ENCODE measurements at places on chromosomes 5 and 9. TPM values are rescaled to one million over a fixed set of nuclear protein-coding genes. Genes with fewer than 3 reads are reported as not detected.

- DNase-seq: no peak
These were observed 399.0 kb downstream of the CDH10 start for GRCh38 chr5:24245821-24246220.

- DNase-seq: no peak
These were observed 154.8 kb downstream of the SIL1 start for GRCh38 chr5:139043157-139043905.

DNA sequence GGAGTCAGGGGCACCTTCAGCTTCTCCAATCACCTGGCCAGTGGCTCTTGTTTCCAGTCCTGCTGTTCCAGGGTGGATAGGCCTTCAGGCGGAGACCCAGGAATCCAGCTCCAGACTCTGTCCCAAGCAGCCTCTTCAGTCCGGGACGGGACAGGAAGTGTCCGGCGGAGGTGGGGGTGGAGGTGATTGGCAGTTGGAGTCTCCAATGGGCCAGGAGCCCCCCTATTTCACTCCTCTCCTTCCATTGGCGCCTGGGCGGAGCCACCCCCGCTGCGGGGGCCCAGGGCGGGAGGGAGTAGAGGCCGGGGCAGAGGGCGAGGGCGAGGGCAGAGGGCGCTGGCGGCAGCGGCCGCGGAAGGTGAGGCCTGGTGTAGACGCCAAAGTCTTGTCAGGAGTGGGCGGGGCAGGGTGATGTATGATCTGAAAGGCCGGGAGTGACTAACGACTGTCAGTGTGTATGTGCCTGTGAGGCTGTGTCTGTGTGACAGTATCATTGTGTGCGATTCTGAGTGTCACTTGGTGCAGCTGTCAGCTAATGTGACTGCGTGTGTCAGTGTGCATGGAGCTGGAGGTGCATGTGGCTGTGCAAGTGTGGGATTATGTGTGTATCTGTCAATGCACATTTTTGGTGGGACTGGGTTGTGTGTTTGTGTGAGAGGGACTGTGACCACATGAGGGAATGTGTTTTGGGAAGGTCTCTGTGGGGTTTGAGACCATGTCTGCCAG is at the start of gene IL11RA:
Gene IL11RA (plus strand): TSS at position 310 of the 726 bp plus-strand sequence. CDS start 3,033 bp downstream, outside the sequence.
- peak; percentile 79 for DNase-seq

DNA sequence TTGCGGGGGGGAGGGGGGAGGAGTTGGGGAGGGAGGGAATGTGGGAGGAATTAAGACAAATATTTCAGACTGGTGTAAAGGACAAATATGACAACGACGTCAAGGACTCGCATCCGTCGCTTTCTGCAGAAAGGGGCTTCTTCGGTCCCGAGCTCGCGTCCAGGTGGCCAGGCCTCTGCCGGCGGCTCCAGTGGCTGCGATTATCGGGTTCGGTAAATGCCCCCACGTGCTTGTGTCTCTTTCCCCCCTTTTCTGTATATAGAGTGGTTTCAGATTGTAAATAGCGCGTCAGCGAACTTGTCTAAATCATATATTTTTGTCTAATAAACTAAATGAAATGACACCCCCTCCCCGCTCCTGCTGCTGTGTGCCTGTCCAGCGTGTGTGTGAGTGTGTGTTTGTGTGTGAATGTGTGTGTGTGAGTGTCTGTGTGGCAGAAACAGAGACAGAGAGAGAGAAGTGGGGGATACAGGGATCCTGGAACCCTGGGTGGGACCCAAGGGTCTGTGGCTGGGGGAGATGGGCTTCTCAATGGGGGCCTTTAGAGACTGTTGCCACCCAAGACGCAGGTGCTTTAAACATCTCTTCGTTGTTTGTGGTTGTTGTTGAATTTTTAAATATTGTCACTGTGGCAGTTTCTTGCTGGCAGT is 5.6 kb downstream of the IRX1 start:
- no peak for DNase-seq

DNA sequence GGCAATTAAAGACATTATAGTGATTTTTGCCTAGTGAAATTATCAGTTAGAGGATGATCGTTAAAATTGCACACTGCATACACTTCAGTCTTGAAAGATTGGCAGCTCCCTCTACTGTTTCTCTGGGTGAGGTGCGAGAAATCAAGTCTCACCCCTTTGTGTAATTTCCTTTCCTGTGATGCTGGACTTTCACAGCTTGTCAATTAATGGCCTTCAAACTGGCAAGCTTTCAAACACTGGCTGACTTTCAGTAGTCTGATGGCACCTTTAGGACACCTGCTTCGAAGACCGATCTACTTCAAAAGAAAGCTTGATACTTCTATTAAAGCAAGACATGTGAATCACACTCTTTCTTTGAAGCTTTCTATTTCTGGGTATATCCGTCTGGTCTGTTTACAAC is 706.7 kb upstream of the PTPRD start:
- DNase-seq: no peak

- no peak for DNase-seq
These were observed 77.5 kb downstream of the ZSWIM6 start for GRCh38 chr5:61409568-61409967.

The RECK gene
- polyA plus RNA-seq: 20.7 TPM

GRCh38 chr5:112232667-112233066 is 186.4 kb downstream of the EPB41L4A start:
- no peak for DNase-seq

DNA sequence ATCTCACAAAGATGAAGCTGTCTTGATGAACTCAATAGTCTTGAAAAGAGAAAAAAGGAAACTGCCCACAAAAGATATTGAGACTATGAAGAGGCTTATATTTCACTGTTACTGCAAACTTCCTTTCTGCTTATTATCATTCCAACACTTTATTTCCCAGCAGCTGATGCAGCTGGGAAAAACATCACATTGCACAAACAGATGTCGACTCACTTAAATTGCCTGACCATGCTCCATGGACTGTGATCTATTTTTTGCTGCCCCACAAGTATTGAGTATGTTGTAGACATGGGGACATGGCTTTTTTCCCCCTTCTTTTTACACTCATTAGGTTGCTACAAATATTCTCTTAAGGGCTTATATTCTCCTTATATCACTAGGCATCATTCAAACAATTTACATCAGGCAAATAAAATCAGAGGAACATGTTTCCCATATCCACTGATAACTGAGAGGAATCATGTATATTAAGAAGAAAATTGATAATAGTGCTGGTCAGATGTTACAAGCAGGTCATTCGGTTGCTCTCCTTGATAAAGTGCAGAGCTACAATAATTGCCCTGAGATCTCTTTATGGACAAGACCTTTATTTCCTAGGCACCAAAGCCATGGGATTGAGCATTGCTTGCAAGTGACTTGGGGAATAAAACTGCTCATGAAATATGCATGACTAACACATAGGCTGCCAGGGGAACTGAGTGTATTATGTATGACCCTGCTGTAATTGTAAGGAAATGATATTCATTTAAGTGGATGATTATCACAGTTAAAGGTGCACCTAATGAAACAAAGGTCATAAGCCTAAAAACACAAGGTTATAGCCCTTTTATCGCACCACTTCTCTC is 509.9 kb downstream of the ZNF608 start:
- no peak for DNase-seq

DNA sequence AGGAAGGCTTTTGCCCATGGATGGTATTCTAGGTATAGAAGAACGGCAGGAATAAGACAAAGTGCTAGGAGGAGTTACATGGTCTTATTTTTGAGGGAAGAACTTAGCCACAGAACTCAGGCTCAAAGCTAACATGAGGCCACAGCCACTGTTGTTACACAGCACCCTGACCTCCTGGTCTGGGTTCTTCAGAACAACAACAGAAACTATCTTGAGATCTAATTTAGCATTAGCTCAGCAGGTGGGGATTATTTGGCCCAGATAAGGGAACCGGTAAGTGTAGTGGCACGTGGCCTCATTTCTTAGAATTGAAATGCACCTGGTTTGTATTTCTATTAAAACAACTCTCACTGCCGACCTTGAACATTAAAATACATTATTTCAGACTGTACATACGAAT is 1168.7 kb upstream of the SEMA6A start:
- DNase-seq: no peak

DNA sequence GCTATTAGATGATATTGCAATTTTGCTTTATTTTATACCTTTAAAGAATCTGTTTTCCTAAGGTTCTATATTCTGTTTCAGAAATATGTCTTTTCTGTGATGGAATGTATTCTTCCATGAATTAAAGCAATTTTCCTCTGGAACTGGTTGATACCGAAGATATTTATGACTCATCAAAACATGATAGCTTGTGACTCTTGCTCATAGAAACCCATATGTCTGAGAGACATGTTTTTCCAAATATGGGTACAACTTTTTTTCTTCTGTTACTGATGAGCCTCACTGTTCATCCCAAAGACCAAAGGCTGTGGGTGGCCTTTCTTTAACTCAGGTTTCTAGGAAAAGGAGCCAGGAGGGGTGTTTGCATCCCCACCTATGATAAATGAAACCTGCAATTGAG is 126.1 kb upstream of the PAPPA start:
- DNase-seq: no peak

The FRRS1L gene
- 1.4 TPM for polyA plus RNA-seq

The PCDHGC3 gene
- polyA plus RNA-seq: 83.8 TPM

- no peak for DNase-seq
These were observed 105.2 kb downstream of the ST8SIA4 start for GRCh38 chr5:100797861-100798260.

DNA sequence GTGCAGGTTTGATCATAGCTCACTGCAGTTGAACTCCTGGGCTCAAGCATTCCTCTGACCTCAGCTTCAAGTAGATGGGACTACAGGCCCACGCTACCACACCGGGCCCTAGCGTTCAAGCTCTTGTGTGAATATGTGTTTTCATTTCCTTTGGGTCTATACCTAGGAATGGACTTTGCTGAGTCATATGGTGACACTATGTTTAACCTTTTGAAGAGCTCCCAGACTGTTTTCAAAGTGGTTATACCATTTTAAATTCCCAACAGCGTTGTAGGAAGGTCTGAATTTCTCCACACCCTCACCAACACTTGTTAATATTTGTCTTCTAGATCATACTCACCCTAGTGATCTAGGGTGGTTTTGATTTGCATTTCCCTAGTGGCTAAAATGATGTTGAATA is 33.5 kb downstream of the FAF2 start:
- no peak for DNase-seq

The LCN1 gene
- not detected for polyA plus RNA-seq

- no peak for DNase-seq
These were observed 1.2 kb upstream of the PHF2 start for GRCh38 chr9:93574900-93575795.

The CDH9 gene
- not detected for polyA plus RNA-seq

DNA sequence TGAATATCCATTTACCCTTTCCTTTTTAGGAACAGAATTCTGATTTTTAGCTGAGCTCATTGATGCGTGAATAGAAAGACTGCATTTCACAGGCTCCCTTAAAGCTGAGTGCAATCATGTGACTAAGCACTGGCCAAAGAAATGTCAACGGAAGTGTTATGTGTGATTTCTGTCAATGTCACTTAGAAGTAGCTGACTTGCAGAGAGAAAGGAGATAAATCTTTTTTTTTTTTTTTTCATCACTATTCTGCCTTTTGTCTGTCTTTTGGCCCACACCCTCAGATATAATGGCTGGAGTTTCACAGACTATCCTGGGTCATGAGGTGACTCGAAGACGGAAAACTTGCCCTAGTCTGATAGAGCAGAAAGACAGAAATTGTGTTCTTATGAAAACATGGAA is 39.3 kb upstream of the SLC27A6 start:
- DNase-seq: no peak

The KIAA1958 gene
- 3.3 TPM for polyA plus RNA-seq

GRCh38 chr9:99137225-99137624 is 32.3 kb downstream of the TGFBR1 start:
- no peak for DNase-seq

Data from forelimb muscle (tissue), 1 donor.